ENCODE measurements at places on chromosomes 1 and 21. TPM values are rescaled to one million over a fixed set of nuclear protein-coding genes. Genes with fewer than 3 reads are reported as not detected.
A peak's percentile ranks its signal among the peaks of the same experiment; 100 is the strongest.

OR2C3 gene
- total RNA-seq: not detected

GRCh38 chr21:33089395-33090119 is 19.6 kb downstream of the OLIG1 start:
- peaks cover 35% of the 10 kb centered on the region for H3K27me3 ChIP-seq
- no peaks in the 10 kb centered on the region for H3K36me3 ChIP-seq
- DNase-seq: no peak
- no peak overlapping the region for H3K4me3 ChIP-seq

DNA sequence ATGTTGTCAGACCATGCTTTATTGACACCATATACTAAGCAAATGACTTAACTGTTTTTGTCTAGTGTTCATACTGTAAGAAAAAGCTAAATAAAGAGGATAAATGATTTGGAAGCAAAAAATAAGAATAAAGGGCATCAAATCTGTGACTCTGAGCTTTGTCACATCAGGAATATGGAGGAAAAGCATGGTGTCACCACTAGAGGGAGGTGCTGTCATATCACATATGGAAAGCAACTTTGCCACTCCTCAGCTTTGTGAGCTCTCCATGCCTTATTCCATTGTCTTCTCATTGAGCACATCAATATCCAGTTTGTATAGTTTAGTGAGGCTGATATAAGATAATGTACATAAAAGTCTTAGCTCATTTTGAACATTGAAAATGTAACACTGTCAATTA is 20.8 kb upstream of the GBP1 start:
- no peaks in the 10 kb centered on the region for H3K36me3 ChIP-seq
- H3K4me1 ChIP-seq: peaks cover 19% of the 10 kb centered on the region
- H3K27ac ChIP-seq: no peak overlapping the region
- H3K4me3 ChIP-seq: no peak overlapping the region

- peak overlapping the region; percentile 20 for H3K4me3 ChIP-seq
- no peaks in the 10 kb centered on the region for H3K27me3 ChIP-seq
- DNase-seq: no peak
- peak overlapping the region; percentile 96 for H3K27ac ChIP-seq
- H3K36me3 ChIP-seq: peaks cover 16% of the 10 kb centered on the region
These were observed 48.2 kb downstream of the ARHGEF10L start for GRCh38 chr1:17587693-17588047.

Measured in mesothelial cell of epicardium (in vitro differentiated cells).